ENCODE measurements at places on chromosomes 3 and 15.

GRCh38 chr15:80350941-80351610 is 53.1 kb upstream of the ARNT2 start:
- DNase-seq = no peak

DNA sequence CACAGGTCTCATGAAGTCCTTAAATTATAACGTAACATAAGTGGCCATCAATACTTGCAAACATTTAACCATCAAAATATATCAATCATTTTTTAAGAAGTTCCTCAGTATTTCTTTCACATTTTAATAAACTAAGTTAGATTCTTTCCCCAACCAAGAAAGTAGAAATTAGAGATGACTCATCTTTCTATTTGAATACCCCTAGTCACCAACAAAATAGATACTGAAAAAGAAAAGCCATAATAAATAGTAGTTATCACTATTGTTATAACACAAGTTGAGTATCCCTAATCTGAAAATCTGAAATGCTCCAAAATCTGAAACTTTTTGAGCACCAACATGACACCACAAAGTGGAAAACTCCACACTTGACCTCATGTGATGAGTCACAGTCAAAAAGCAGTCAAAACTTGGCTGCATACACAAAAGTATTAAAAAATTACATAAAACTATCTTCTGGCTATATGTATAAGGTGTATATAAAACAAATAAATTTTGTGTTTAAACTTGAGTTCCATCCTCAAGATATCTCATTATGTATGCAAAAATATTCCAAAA is 3.7 kb downstream of the SHQ1 start:
- no peak for DNase-seq

- no peak for DNase-seq
Measured at GRCh38 chr3:148255981-148256969, 441.4 kb upstream of the AGTR1 start.

DNA sequence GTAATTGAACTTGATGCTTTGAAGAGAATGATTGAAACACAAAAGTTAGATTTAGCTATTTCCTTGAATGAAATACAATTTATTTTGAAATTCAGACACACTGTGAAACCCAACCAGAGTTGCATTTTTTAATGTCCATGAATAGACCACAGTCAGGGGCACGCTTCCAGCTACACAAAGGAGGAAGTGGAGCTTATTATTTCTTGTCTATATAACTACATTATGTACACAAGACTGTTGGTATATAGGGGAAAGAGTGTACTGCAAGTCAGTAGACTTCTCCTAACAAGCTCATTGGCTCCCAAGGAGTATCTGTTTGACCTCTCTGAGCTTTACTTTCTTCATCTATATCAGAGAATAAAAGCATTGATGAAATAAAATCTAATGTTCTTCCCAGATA is 326.2 kb downstream of the RYR3 start:
- no peak for DNase-seq

DNA sequence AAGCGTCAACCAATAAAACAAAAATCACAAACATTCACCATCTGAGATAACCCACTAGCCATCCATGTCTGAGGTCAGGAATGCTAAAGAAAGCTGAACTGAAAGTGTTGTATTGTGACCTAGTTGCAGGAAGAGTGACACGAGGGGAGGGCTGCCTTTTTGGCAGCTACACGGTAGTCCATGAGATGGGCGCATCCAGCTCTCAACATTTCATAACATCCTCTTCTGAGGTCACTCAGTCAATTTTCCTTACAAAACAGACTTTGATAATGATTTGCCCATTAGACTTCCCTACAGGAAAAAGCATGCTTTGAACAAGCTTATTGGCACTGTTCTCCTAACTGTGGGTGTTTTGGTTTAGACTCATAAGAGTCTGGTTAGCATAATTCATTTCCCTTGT is 15.4 kb upstream of the SHF start:
- no peak for DNase-seq

GRCh38 chr3:53357458-53357857 is 10.1 kb upstream of the DCP1A start:
- no peak for DNase-seq
